ENCODE measurements at places on chromosomes 13 and 19.

DNA sequence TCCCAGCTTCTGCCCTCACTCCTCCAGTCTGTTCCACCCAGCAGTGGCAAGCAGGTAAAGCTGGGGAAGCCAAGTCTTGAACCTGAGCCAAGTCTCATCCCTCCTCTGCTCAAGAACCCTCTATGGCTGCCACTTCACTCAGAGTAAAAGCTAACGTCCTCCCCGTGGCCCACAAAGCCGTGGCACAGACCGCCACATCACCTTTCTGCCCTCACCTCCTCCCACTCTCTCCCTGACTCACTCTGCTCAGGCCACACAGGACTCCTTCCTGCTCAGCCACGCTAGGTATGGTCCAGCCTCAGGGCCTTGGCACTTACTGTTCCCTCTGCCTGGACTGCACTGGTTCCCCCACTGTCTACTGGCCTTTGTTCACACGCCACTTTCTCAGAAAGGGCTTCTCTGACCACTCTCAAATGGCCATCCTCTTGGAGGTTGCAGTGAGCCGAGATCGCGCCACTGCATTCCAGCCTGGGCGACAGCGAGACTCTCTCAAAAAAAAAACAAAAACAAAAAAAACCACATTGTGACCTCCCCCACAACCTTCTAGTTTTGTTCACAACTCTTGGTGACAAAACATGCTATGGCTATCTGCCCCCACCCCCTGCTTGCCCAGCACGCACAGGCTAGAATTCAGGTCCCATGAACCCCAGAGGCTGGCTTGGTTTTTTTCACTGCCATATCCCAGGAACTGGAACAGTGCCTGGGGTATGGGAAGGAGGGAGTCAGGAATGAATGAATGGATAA lies 15.8 kb downstream of the NDUFB7 start:
- peak; percentile 74 for DNase-seq

DNA sequence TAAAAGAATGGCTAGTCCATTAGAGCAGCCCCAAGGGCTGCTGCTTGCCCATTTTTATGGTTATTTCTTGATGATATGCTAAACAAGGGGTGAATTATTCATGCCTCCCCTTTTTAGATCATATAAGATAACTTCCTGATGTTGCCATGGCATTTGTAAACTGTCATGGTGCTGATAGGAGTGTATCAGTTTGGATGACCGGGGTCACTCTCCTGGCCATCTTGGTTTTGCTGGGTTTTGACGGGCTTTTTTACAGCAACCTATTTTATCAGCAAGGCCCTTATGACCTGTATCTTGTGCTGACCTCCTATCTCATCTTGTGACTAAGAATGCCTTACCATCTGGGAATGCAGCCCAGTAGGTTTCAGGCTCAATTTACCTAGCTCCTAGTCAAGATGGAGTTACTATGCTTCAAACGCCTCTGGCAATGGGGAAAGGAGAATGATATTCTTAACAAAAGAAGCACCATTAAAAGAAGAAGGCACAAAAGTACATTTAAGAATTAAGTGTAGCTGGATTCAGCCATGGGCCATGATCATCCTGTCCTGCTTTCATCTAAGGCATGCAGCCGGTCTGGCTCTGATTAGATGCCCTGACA lies 1156.0 kb downstream of the PCDH9 start:
- DNase-seq: no peak

DNA sequence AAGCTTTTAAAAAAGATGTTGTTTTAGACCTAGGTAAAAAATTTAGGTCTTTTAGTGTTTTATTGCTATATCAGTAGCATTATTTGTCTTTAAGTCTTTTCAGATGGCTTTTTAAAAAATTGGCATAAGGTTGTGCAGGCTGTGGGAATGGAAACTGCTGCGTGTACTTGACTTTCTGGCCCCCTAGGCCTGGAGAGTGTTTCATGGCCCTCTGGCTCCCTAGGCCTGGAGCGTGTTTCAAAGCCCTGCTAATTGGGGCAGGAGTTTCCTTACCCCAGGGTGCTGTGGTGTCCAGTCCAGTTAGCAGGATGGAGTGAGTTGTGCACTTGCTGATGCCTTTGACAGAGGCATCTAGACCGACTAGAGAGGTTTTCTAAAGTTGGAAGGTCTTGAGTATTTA lies 23.8 kb downstream of the PRAM1 start:
- no peak for DNase-seq

GRCh38 chr13:82597747-82598146 lies 1284.5 kb downstream of the SLITRK1 start:
- no peak for DNase-seq

DNA sequence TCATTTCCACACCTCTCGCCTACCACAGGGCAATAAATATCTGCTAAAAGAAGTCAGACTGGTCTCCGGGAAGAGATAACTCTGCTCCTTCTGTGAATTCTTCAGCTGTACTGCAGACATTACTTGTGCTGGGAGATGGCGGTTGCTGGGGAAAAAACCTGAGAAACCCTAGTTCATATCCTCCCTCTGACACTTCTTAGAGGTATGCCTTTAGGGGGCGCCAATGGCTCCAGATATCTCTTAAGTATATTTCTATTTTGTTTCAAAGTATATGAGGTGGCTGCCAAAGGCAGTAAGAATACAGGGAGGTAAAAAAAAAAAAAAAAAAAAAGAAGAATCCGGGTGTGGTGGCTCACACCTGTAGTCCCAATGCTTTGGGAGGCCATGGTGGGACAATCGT lies 175.2 kb downstream of the PAN3 start:
- no peak for DNase-seq

DNA sequence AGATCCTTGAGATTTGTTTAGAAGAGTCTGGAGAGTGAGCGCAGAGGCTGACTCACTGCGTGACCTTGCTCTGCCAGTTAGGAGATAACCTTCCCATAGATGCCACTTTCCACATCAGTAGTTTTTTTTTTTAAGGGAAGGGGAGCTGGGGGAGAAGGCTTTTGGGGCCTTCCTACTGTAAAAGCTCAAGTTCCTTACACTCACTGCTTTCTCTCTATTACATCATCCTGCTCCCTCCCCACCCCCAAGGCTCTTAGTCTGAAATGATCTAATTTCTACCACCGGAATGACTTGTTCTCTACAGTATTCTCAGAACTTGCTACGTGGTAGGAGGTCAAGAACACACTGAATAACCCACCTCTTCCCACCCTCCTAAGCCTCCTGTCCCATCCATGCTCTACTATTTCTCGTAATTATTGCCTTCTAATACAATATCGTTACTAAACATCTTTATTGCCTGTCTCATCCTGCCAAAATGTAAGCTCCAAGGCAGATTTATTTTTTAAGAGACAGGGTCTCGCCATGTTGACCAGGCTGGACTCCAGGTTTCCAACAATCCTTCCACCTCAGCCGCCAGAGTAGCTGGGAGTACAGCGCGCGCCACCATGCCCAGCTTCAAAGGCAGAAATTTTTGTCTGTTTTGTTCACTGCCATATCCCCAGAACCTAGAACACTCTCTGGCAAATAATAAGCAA lies 1.2 kb downstream of the LONP1 start:
- peak; percentile 74 for DNase-seq

Data from MCF 10A (cell line).